ENCODE measurements at places on chromosomes 13 and 19. TPM values are rescaled to one million over a fixed set of nuclear protein-coding genes. Genes with fewer than 3 reads are reported as not detected.
A peak's percentile ranks its signal among the peaks of the same experiment; 100 is the strongest.

- H3K27ac ChIP-seq: no peak overlapping the region
- no peaks in the 10 kb centered on the region for H3K27me3 ChIP-seq
- H3K4me1 ChIP-seq: peaks cover 16% of the 10 kb centered on the region
- no peak for DNase-seq
- H3K4me3 ChIP-seq: no peak overlapping the region
Measured at GRCh38 chr19:6521718-6522646, 8.8 kb upstream of the TNFSF9 start.

DNA sequence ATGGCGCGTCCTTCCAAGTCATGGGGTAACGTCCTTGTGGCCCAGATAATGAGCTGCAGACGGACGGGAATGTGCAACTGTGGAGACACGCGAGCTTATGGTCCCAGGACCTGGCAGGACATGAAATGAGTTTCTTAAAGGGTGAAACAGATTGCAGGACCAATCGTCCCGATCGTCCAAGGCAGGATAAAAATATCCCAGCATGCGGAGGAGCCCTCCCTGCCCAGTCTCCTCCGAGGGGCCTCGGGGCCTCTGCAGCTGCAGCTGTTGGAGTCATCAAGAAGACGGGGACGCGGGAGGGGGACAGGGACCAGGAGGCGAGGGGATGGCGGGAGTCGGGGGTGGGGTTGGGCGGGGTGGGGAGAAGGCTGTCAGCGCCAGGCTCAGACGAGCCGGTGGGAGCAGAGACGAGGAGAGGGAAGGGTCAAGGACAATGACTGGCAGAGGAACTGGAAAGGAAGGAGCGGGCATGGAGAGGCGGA, 14.4 kb upstream of the GARIN5A start:
- H3K36me3 ChIP-seq: no peaks in the 10 kb centered on the region
- no peaks in the 10 kb centered on the region for H3K27me3 ChIP-seq
- peak overlapping the region; percentile 67 for H3K27ac ChIP-seq
- peak overlapping the region; percentile 41 for H3K4me3 ChIP-seq
- DNase-seq: peak; percentile 85

GRCh38 chr13:23889615-23890607, 711 bp upstream of the MIPEP start:
- H3K4me3 ChIP-seq: peak overlapping the region; percentile 88
- no peak for DNase-seq
- peaks cover 20% of the 10 kb centered on the region for H3K4me1 ChIP-seq
- H3K27me3 ChIP-seq: no peaks in the 10 kb centered on the region

DNA sequence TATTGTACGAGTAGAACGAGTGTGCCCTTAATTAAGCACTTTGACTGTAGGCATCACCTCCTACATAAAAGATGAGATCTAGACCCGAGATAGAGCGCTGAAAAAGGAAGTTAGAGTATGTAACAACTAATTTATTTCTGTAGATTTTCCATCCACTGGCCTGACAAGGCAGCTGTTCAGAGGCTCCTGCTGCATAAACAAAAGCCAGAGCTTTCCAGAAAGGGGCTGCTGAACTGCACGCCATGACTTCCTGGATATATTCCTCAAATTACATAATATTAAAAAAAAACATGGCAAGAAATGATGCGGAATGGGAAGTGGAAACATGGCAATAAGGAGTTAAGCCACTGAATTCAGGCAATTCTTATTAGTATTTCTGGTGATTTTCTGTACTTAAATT, 89.7 kb downstream of the AKAP11 start:
- no peak overlapping the region for H3K4me3 ChIP-seq
- DNase-seq: no peak
- H3K4me1 ChIP-seq: no peaks in the 10 kb centered on the region
- H3K27ac ChIP-seq: no peak overlapping the region

DNA sequence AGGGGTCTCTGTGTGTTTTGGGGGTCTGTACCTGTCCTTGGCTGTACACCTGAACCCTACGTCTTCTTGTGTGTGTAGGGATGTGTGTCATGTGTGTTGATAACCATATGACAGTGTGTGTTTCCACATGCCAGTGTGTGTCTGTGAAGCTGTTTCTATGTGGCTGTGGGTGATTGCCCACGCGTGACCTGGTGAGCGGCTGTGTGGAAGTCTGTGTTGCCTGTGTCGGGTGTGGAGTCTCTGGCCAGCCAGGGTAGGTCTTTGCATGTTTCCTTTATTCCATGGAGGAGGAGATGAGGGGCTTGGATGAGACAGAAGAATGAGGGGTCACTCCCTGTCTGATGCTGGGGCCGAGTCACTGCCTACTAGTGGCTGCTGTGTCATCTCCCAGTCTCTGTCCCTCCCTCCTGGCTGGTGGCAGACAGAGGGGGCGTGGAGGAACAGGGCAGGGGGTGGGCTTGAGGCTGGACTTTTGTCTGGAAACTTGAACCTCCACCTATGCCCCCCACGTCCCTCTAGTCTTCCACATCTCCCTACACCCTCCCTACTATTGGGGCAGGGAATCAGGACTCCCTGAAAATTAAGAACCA, 2.8 kb upstream of the FOSB start:
- no peak overlapping the region for H3K4me3 ChIP-seq
- H3K36me3 ChIP-seq: no peaks in the 10 kb centered on the region
- H3K27ac ChIP-seq: no peak overlapping the region
- DNase-seq: no peak
- H3K4me1 ChIP-seq: peaks cover 6% of the 10 kb centered on the region

GRCh38 chr13:113192902-113193301, 15.6 kb downstream of the PCID2 start:
- no peaks in the 10 kb centered on the region for H3K4me1 ChIP-seq
- no peak overlapping the region for H3K4me3 ChIP-seq
- peaks cover 97% of the 10 kb centered on the region for H3K36me3 ChIP-seq
- H3K27me3 ChIP-seq: no peaks in the 10 kb centered on the region

GRCh38 chr19:6958791-6959190, 62.4 kb downstream of the MBD3L2B start:
- no peaks in the 10 kb centered on the region for H3K27me3 ChIP-seq
- no peak overlapping the region for H3K27ac ChIP-seq
- no peaks in the 10 kb centered on the region for H3K36me3 ChIP-seq
- DNase-seq: no peak
- no peak overlapping the region for H3K4me3 ChIP-seq

GRCh38 chr13:95298971-95299621, 2.2 kb downstream of the ABCC4 start:
- H3K36me3 ChIP-seq: no peaks in the 10 kb centered on the region
- H3K27me3 ChIP-seq: no peaks in the 10 kb centered on the region

GRCh38 chr19:6023085-6023682, 45.2 kb upstream of the RANBP3 start:
- H3K36me3 ChIP-seq: no peaks in the 10 kb centered on the region
- no peaks in the 10 kb centered on the region for H3K4me1 ChIP-seq
- no peaks in the 10 kb centered on the region for H3K27me3 ChIP-seq
- no peak overlapping the region for H3K4me3 ChIP-seq
- peak; percentile 53 for DNase-seq

The AMH gene
- 2.2 TPM for total RNA-seq

Measured in psoas muscle (tissue), 8 donors.